Activated CD4-positive, alpha-beta memory T cell treated with anti-CD3 and anti-CD28 coated beads for 36 hours (primary cell): ENCODE measurements at places on chromosomes 4 and X. TPM values are rescaled to one million over a fixed set of nuclear protein-coding genes. Genes with fewer than 3 reads are reported as not detected.
A peak's percentile ranks its signal among the peaks of the same experiment; 100 is the strongest.

The SLC26A1 gene
- total RNA-seq = not detected

The STAP1 gene
- 5.5 TPM for total RNA-seq

DNA sequence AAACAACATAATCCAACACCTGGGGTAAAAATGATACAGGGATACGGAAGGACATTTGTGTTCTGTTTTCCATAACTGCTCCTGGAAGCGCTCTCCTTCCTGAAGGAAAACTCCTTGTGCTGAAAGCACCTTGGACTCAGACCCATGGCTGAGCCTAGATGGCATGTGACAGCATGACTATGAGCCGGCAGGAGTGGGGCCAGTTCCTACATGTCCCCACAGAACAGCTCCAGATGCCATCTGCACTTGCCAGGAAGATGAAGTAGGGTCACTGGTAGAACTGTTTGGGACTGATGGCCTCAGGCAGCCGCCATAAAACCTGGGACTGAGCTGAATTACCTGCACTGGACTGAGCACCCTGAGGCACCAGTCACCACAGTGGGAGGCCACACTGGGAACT is 56.0 kb upstream of the BCLAF3 start:
- no peaks in the 10 kb centered on the region for H3K4me1 ChIP-seq
- no peaks in the 10 kb centered on the region for H3K27me3 ChIP-seq
- no peak overlapping the region for H3K4me3 ChIP-seq
- no peak for DNase-seq
- H3K36me3 ChIP-seq = no peaks in the 10 kb centered on the region

DNA sequence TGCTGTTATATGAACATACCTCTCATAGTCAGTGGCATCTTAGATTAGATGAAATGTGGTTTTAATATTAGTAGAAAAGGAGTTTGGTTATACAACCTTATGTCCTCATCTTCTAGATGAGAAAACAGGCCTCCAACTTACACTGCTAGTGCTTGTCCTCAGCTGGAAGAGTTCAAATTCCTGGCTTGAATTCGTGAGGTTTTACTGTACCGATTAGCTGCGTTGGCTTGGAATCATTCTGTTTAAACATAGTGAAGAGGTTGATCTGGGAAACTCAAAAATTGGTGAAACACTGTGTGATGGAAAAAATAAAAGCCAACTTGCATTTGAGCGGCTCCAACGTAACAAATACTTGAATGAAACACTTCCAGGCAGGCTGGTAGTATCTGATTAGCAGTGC is 81.0 kb downstream of the LNX1 start:
- no peak overlapping the region for H3K4me3 ChIP-seq
- peaks cover 2% of the 10 kb centered on the region for H3K27me3 ChIP-seq
- no peak overlapping the region for H3K27ac ChIP-seq
- no peaks in the 10 kb centered on the region for H3K36me3 ChIP-seq
- no peaks in the 10 kb centered on the region for H3K4me1 ChIP-seq

GRCh38 chr4:153954654-153955053 is 165.8 kb upstream of the SFRP2 start:
- H3K27ac ChIP-seq = no peak overlapping the region
- peaks cover 3% of the 10 kb centered on the region for H3K27me3 ChIP-seq
- no peaks in the 10 kb centered on the region for H3K36me3 ChIP-seq
- no peak overlapping the region for H3K4me3 ChIP-seq

GRCh38 chrX:119008110-119008744 is 33.8 kb downstream of the LONRF3 start:
- no peak overlapping the region for H3K4me3 ChIP-seq
- peaks cover 3% of the 10 kb centered on the region for H3K4me1 ChIP-seq
- no peaks in the 10 kb centered on the region for H3K27me3 ChIP-seq
- DNase-seq = peak; percentile 45

DNA sequence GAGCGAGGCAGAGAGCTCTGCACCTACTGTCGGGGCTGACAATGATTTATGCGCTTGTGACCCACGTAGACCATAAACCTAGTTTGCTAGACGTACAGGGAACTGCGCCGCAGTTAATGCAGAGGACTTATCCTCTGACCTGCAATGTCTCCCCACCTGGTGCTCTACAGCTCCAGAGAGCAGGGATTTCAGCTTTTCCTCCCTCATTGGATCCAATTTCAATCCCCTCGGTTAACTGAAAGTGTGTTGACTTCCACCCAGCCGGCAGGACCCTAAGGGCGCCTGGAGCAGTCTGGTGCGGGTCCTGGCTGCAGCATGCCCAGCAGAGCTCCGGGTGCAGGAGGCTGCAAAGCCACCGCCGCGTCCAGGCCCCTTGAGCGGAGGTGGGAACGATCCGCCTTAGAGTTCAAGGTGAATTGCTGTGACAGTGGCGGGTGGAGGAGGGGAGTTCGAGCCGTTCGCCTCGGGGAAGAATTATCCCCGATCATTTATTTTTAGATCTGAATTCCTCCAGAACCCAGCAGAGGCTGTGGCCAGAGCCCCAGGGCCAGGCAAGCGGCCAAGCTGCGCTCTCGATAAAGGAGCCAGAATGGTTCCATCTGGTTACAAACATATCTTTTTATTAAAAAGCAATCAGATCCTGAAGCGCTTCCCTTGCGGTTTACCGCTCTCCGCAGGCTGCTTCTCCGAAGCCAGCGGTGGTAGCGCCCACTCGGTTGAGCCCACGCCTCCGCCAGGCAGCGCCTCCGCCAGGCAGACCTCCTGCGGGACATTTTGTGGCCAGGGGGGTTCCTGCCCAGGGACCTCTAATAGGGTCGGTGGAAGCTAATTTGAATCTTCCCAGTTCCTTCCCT is 66.0 kb downstream of the FBXO8 start:
- peaks cover 31% of the 10 kb centered on the region for H3K4me1 ChIP-seq
- H3K27me3 ChIP-seq = peaks cover 71% of the 10 kb centered on the region
- no peaks in the 10 kb centered on the region for H3K36me3 ChIP-seq
- H3K27ac ChIP-seq = no peak overlapping the region
- H3K4me3 ChIP-seq = peak overlapping the region; percentile 43
- DNase-seq = no peak

- DNase-seq = peak; percentile 38
- H3K4me3 ChIP-seq = peak overlapping the region; percentile 90
- peaks cover 18% of the 10 kb centered on the region for H3K4me1 ChIP-seq
- peaks cover 5% of the 10 kb centered on the region for H3K36me3 ChIP-seq
Measured at GRCh38 chrX:153794897-153795816, 689 bp downstream of the SSR4 start.
